Right forelimb (tissue), 1 donor: ENCODE measurements at places on chromosomes 6 and 20.
A peak's percentile ranks its signal among the peaks of the same experiment; 100 is the strongest.

- DNase-seq = no peak
Observed at GRCh38 chr6:157535340-157536222, 154.6 kb downstream of the ZDHHC14 start.

GRCh38 chr20:59645761-59646171, 41.4 kb downstream of the PHACTR3 start:
- no peak for DNase-seq

DNA sequence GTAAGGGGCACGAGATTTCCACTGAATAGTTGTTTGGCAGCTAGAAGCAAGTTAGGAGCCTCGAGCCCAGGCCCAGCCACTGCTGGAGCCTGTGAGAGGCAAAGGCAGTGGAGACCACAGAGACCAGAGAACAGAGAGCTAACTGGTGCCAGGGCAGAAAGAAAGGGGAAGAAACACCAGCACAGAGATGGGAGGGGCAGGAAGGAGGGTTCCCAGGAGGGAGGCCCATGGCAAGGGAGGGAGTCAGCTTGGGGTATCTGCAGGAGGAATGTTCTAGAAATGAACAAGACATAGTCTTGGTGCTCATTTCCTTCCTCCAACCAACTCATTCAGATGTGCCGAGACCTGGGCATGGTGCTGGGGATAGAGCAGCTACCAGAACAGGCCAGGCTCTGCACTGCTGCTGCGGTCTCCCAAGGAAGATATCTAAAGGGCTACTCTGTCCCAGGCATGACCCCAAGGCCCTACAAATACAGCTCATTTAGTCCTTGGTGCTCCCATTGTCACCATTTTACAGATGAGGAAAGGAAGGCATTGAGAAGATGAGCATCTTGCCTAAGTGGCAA, 10.7 kb downstream of the ANGPT4 start:
- no peak for DNase-seq

GRCh38 chr20:33442136-33443005, 1.2 kb downstream of the SNTA1 start:
- DNase-seq = no peak

DNA sequence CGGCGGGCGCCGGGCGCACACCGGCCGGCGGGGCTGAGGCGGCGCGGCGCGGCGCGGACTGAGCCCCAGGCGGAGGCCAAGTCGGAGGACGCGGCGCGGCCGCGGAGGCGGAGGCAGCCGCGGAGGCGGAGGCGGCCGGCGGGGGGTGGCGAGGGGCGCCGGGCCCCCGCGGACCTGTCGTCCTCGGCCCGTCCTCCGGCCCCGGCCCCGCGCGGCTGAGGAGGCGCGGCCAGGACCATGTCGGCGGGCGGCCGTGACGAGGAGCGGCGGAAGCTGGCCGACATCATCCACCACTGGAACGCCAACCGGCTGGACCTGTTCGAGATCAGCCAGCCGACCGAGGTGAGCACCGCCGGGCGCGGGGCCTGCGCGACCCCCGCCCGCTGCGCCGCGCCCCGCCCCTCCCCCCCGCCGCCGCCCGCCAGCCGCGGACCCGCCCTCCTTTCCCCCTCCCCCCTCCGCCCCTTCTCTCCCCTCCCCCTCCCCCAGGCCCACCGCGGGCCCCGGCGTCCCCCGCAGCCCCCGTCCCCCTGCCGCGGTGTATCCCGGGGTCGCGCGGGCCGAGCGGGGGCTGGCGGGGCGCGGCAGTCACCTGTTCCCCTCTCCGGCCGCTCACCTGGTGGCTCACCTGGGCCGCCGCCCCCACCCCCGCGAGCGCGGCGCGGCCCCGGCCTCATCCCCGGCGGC, at the start of gene AFDN:
Gene AFDN (plus strand): TSS at position 16 of the 687 bp plus-strand sequence. CDS start 222 bp downstream, at position 238.
- DNase-seq = peak; percentile 62

- peak; percentile 85 for DNase-seq
Observed at GRCh38 chr20:63519668-63520503, 679 bp upstream of the PPDPF start.

DNA sequence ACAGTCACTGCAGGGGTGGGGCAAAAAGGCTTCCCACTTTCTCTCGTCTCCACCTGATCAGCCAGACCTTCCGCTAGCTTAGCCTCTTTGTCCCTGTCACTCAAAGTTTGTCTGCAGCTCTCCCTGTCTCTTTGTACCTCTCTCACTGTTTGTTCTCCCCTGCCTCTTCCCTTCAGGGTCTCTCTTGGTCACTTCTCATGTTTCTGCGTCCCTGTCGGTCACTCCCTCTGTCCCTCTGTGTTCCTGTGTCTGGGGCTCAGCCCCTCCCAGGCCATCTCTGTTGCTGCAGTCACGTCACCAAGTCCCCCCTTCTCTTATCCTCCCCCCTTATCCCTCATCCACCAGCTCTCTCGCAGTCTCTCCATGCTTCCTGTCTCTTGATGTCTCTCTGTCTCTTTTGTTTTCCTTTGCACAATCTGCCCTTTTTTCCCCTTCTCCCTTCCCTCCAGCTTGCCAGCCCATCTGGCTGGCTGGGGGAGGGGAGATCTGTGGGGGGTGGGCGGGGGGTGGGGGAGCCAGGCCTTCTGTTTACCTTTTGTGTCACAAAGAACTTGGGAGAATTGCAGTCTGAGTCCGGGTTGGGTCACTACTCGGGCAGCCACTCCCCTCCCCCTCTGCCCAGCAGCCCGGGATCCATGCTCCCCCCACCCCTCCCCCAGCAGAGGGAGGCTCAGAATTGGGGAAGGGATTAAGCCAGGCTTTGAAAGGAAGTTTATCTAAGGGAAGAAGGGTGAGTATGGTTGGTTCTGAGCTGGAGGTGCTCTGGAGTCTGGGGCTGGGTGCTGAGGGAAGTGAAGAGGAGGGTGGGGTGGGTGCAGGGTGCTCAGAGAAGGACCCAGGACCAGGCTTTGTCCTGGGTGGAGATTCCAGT, 32.3 kb downstream of the FOXP4 start:
- no peak for DNase-seq

- peak; percentile 85 for DNase-seq
Observed at GRCh38 chr20:1225783-1226654, at the start of gene RAD21L1. TSS of gene RAD21L1 (plus strand) at chr20:1226044. CDS start at chr20:1228454, 2,410 bp downstream.

DNA sequence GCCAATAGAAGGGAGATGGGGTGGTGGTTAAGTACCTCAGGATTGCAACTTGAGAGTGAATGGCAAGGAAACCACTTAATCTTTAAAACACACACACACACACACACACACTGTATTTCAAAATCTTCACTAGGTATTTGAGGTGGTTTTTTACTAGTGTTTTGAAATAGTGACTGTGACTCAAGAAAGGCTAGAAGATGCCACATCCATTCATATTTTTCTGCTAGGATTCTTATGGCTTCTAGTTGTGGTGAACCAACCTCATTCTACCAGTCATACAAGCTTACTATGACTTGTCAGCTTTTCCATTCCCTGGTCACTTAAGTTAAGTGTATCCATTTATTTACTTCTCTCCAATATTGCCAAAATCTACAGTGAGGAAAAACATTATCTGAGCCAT, 519.4 kb upstream of the JAG1 start:
- no peak for DNase-seq

GRCh38 chr6:106448000-106448426, 87.5 kb downstream of the CRYBG1 start:
- no peak for DNase-seq

DNA sequence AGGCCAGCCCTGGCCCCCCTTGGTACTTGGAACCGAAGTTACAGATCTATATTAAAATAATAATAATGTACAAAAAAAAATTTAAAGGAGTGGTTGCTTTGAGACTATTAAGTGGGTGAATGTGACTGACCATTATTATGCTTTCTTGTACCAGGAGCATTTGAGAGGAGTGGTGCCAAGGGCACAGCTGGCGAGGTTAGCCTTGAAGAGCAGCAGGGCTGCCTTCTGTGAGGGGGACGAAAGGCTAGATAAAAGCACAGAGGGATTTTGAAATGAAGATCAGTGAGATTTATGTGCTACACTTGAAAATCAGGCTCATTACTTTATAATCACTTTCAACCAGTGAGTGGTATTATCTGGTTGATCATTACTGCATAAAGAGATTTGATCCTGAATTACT, 48.6 kb downstream of the FIG4 start:
- DNase-seq = no peak

DNA sequence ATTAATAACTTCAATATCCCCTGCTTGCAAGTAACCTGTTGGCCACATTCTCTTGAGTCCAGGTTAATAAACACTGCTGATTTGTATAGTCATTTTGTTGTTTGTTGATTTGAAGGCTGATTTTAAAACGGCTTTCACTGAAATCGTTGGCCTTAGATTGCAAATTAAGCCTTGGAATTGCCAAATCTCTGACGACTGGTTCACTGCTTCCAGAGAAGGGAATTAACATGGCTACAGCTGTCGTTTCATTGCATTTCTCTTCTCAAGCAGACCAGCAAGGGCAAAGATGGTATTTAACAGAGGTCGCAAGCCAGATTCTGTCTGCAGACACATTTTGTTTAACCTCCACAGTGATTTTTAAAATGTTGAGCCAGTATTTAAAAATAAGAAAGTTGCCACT, 470.9 kb downstream of the TFAP2A start:
- no peak for DNase-seq

- DNase-seq = no peak
Observed at GRCh38 chr20:44725837-44726236, 10.7 kb downstream of the CCN5 start.
